ENCODE measurements at places on chromosomes 4 and X.

DNA sequence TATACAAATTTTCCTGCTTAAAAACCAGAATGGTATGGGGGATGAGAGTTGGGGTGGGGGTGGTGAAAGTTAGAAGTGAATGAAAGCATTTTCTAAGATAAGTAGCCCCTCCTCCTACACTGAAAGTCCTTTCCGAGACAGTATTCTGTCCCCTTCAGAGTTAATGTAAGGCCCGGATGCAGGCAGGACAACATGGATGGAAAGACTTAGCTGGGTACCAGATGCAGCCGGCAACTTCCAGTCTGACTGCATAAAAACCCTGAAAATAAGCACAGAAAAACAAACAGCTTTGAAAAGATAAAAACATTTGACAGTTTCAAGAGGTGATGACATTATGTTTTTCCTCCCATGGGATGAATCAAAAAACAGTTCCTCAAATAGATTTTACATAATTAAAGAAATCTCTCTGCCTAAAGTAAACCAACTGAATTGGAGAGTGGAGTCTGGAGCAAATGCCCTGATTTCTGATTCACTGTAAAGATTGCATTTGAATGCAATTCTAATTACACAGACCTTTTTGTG, 196.3 kb downstream of the GPAT3 start:
- no peak for DNase-seq

DNA sequence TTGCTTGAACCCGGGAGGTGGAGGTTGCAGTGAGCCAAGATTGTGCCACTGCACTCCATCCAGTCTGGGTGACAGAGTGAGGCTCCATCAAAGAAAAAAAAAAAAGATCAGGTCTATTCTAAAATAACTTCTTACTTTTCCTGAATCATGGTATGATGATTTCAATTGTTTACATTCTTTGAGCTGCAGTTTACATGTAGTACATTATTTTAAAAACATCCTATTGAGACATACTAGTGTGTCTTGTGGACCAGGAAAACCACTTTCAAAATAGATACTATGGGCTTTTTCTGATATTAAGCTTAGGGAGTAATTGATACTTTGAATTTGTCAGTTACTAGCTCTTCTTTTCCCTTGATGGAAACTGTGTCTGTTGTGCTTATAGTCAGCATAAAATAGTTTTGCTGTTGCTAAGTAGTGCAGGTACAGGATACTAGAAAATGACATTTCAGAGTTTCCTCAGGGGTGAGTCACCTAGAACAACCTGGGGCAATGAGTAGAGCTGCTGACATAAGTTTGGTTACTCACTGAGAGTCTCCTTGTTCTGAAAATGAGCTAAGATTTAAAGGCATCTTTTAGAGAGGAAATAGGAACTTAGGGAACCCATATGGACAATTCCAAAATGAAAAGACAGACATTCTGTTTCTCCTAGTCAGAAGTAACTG, 53.2 kb upstream of the C4orf54 start:
- DNase-seq: no peak

DNA sequence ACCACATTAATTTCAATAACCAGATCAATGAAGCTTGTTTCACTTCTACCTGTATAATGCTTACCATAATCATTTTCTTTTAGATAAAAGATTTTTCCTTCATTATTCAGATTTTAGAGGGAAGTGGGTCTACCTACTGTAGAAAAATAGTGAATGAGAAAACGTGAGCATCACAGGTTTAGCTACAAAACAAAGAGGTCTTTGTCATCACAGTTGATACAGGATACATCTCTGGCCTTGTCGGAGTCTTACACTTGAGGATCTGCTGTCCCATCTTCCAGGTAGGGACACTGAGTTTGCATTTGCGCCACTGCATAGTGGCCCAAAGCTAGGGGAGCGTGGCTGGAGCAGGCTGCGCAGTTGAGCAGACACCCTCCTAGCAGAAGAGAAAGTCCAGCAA, 710 bp downstream of the CLDN24 start:
- no peak for DNase-seq

GRCh38 chr4:14837860-14838259, 164.4 kb upstream of the CPEB2 start:
- no peak for DNase-seq
